ENCODE measurements at places on chromosomes 1 and 21. TPM values are rescaled to one million over a fixed set of nuclear protein-coding genes. Genes with fewer than 3 reads are reported as not detected.

DNA sequence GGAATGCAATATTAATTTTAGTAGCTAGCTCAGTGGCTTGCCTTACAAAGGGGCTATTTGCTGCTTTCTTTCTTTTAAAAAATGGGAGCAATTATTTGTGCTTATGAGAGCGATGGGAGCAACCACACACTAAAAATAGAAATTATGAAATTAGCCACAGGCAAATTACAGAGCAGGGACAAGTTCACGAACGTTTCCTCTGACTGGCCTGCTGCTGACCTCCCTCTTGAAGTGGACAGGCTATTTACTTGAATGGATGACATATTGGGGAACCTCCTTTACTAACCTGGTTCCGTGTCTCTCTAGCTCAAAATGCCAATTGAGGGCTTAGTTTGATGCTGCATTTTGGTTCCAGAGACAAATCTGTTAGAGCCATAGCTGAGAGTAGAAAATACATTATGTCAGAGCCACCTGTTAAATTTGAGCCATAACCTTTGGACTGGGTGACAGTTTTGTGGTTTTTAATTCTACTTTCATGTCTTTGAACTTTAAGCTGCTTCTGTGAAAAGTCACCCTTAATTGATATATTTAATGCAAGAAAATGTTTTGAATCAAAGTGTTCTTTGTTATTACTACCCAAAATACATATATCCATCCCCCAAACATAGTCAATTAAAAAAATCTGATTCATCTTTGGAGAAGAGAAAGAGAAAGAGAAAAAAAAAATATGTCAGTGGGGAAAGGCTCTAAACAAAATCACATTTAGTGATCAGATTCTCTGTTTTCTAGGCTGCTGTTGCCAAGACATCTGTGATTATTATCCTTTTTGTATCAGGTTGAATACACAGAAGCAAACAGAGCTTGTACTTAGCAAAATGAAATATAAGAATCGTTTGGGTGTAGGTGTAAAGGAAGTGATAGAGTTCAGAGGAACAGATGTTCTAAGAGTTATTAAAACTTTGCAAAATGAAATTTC, 351.9 kb downstream of the ADGRL2 start:
- H3K27me3 ChIP-seq = no peaks in the 10 kb centered on the region
- DNase-seq = no peak
- H3K4me1 ChIP-seq = no peaks in the 10 kb centered on the region
- H3K27ac ChIP-seq = no peak overlapping the region
- no peak overlapping the region for H3K4me3 ChIP-seq

DNA sequence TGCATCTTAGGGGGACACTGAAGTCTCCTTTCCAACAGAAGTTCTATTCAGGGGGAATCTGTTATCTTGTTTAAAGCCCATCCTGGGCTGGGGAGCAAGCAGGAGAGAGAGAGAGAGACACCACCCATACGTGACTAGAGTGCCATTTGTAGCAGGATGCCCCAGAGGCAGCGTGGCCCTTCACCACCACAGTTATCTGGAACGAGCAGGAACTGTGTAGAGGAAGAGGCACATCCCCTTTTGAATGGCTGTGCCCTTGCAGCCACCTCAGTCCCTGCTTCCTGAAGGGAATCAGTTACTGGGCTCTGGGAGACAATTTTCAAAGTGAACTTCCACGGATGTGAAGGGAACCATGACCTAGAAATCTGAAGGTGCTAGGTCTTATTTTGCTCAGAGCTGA, 19.4 kb upstream of the LAMTOR5 start:
- H3K36me3 ChIP-seq = peaks cover 12% of the 10 kb centered on the region
- no peak overlapping the region for H3K27ac ChIP-seq
- H3K4me3 ChIP-seq = no peak overlapping the region
- peaks cover 33% of the 10 kb centered on the region for H3K27me3 ChIP-seq

Gene LCE3B
- total RNA-seq = not detected

Gene CHD1L
- 29.3 TPM for total RNA-seq

DNA sequence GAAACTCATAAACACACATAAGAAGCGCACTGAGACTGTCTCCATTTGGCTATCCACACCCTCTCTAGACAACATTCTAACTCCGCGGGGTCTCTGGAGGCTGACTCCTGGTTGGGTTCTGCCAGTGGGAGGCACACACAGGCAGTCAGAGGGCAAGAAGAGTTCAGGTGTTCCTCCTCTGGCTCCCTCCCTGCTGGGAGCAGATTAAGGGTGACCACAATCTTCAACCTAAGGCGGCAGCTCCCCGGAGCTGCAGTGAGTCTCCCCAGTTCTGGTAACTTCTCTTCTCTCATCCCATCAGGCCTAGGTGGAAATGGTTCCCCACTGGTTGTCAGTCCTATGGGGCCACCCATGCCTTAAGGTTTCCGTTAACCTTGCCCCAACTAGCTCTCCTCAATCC, 7.4 kb upstream of the TENT5C start:
- no peak overlapping the region for H3K4me3 ChIP-seq
- no peaks in the 10 kb centered on the region for H3K27me3 ChIP-seq
- no peak overlapping the region for H3K27ac ChIP-seq
- peaks cover 2% of the 10 kb centered on the region for H3K4me1 ChIP-seq
- DNase-seq = no peak

Gene REG4
- 0.42 TPM for total RNA-seq

DNA sequence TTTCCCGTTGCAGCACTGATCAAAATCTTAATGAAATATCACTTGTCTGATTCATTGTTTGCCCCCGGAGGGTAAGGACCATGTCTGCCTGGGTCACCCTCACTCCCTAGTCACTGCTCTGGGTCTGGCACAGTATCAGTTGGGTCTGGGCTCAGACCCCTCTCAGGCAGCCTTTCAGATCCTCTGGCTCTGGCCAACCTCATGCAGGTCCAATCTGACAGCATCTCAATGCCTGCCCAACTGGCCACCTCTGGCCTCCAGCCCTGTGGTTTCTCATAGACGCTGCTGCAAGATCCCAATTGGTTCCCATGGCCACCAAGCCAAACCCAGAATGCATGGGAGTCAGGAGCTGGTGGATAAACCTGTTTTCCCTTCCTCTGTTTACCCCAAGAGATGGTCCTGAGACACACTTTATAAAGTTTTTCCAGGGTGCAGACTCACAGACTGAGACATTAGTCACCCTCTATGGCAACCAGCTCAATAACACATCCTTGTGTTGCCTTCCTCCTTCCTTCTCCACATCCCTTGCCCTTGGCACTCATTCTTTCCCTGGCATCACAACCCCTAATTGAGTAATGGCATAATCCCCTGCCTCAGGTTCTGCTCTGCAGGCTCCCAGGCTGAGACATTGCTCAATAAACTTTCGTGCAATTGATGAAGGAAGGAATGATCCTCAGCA, 199.2 kb downstream of the GRIK3 start:
- no peak overlapping the region for H3K27ac ChIP-seq
- no peaks in the 10 kb centered on the region for H3K36me3 ChIP-seq
- no peak for DNase-seq
- peaks cover 67% of the 10 kb centered on the region for H3K27me3 ChIP-seq

DNA sequence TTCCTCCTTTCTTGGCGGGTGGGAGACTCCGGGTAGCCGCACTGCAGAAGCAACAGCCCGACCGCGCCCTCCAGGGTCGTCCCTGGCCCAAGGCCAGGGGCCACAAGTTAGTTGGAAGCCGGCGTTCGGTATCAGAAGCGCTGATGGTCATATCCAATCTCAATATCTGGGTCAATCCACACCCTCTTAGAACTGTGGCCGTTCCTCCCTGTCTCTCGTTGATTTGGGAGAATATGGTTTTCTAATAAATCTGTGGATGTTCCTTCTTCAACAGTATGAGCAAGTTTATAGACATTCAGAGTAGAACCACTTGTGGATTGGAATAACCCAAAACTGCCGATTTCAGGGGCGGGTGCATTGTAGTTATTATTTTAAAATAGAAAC, 2.5 kb downstream of the OLIG2 start:
- H3K27me3 ChIP-seq = peaks cover 85% of the 10 kb centered on the region
- DNase-seq = no peak
- H3K4me3 ChIP-seq = peak overlapping the region; percentile 67
- peaks cover 32% of the 10 kb centered on the region for H3K4me1 ChIP-seq
- no peaks in the 10 kb centered on the region for H3K36me3 ChIP-seq
- H3K27ac ChIP-seq = no peak overlapping the region

Gene CIART
- 3.6 TPM for total RNA-seq

- no peaks in the 10 kb centered on the region for H3K27me3 ChIP-seq
- H3K36me3 ChIP-seq = no peaks in the 10 kb centered on the region
- H3K27ac ChIP-seq = no peak overlapping the region
- no peak overlapping the region for H3K4me3 ChIP-seq
These were observed 31.8 kb downstream of the KCNK2 start for GRCh38 chr1:215114154-215114933.

- no peak overlapping the region for H3K4me3 ChIP-seq
- DNase-seq = no peak
- H3K27me3 ChIP-seq = peaks cover 8% of the 10 kb centered on the region
- peaks cover 8% of the 10 kb centered on the region for H3K4me1 ChIP-seq
- H3K27ac ChIP-seq = no peak overlapping the region
These were observed 152.7 kb upstream of the COL6A1 start for GRCh38 chr21:45828580-45829570.

DNA sequence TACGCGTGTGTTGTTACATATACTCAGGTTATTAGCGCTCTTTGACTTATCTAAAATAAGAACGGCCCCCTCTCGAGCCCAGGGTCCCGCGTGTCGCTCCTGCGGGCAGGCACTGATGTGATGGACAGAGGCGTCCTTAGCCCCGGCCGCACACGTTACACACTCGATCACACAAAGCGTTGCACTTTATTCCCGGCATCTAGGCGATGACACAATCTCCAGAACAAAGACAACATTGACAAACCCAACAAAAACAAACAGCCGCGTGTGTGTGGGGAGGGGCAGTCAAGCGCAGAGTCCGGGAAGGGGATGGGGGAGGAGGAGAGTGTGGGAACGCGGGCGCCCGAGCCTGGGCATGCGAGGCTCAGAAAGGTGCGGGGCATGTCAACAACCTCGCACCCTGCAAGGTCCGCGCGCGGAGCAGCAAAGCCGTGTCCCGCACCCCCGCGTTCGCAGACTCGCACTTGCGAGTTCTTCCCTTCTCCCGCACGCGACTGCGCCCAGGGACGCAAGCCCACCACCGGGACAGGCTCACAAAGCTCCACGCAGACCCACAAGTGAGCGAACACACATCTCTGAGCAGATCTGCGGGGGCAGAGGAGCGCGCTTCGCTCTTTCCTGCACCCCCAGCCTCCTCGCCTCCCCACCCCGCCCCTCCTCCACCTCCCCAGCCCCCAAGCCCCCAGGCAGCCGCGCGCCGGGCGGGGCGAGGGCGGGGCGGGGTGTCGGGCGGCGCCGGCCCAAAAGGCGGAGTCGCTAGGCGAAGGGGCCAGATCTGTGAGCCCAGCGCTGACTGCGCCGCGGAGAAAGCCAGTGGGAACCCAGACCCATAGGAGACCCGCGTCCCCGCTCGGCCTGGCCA, at the start of gene EFNA1:
Gene EFNA1, plus strand, starts transcription at position 772 of the 862 bp plus-strand sequence. CDS start 102 bp downstream, outside the sequence.
- peak within 1 kb of the TSS; percentile 94 for H3K4me3 ChIP-seq
- peaks cover 26% of the 10 kb centered on the region for H3K27me3 ChIP-seq
- H3K27ac ChIP-seq = peak within 1 kb of the TSS; percentile 14
- DNase-seq = peak; percentile 43

DNA sequence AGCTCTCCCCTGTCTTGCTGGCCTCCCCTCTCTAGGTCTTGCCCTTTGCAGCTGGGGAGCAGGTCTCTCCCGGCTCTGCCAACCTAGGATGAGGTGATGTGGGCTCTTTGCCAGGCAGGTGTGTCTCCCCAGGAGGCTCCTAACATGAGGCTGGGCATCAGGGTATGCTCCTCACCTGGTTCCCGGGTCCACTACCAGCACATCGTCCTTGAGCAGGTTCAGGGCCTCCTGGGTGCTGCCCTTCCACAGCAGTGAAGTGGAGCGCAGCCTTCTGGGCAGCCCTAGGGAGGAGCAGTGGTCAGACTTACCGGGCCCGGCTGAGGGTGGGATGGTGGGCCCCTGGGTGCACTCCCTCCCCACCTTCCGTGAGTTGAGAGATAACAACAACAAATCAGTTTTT, 17.5 kb downstream of the LACTBL1 start:
- no peak for DNase-seq
- no peak overlapping the region for H3K27ac ChIP-seq
- no peaks in the 10 kb centered on the region for H3K4me1 ChIP-seq
- no peak overlapping the region for H3K4me3 ChIP-seq
- no peaks in the 10 kb centered on the region for H3K36me3 ChIP-seq

- no peaks in the 10 kb centered on the region for H3K36me3 ChIP-seq
- DNase-seq = no peak
- H3K4me3 ChIP-seq = no peak overlapping the region
- H3K27ac ChIP-seq = no peak overlapping the region
- peaks cover 16% of the 10 kb centered on the region for H3K4me1 ChIP-seq
These were observed 16.0 kb downstream of the NPHP4 start for GRCh38 chr1:5976231-5976630.
